ENCODE measurements at places on chromosomes 3 and 15.
A peak's percentile ranks its signal among the peaks of the same experiment; 100 is the strongest.

- DNase-seq, result no peak
Measured at GRCh38 chr15:60057554-60057953, 53.4 kb downstream of the FOXB1 start.

GRCh38 chr3:36893137-36893557 lies 51.7 kb downstream of the TRANK1 start:
- peak; percentile 84 for DNase-seq

- DNase-seq, result peak; percentile 90
Measured at GRCh38 chr3:151875759-151876158, 2.3 kb downstream of the SUCNR1 start.

GRCh38 chr15:66779331-66780009 lies 77.4 kb downstream of the SMAD6 start:
- no peak for DNase-seq

DNA sequence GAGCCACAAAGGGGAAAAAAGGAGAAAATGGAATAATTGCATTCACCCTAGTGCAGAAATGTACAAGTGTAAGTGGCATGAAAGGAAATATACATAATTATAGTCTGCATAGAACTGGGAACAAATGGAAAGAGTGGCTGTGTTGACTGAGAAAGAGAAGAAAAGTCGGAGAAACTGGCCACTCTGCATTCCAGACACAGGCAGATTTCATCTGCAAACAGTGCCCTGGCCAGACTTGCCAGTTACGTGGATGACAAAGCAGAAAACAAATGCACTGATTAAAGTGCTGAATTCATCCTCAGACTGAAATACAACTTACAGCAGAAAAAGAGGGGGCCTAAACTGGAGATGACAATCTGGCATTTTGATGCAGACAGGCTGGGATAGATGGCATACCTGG lies 129.8 kb downstream of the FGF12 start:
- DNase-seq, result no peak

- DNase-seq, result no peak
Measured at GRCh38 chr3:63400246-63400860, 122.2 kb downstream of the SYNPR start.

GRCh38 chr3:15585111-15585845 lies 16.1 kb downstream of the HACL1 start:
- DNase-seq, result no peak

DNA sequence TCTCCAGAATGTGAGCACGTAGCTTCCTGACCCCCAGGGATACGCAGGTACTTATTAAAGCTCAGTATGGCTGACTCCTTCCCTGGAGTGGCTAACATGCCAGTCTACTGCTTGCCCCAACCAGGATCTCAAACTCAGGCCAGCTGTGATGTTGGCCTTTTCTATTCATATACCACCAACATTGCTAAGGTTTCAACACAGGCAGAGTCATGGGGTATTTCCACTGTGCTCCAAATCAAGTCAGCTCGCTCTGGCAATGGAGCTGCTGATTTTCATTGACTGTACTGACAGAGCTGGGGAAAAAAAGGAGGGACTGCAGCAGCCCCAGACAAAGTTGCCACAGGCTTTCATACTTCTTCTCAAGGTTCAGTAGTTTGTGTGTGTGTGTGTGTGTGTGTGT lies 87.0 kb downstream of the CFAP20DC start:
- DNase-seq, result no peak

DNA sequence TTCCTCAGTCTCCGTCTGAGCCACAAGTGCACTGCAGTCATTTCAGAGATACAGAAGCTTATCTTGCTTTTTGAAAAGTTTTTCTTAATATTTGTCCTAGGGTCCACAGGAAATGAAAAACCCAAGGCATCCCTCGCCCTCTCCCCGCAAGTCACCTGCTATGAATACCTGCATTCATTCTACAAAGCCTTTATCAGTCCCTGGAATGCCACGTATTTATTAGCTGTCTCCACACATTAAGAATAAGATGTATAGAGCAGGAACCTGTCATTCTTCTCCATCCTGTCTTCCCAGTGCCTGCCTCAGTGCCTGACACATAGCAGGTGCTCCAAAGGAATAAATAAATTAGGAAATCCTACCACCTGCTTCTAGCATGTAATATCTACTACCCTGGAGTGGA lies 73.3 kb upstream of the ICE2 start:
- DNase-seq, result no peak

- DNase-seq, result no peak
Measured at GRCh38 chr3:110608566-110608965, 463.1 kb upstream of the NECTIN3 start.

DNA sequence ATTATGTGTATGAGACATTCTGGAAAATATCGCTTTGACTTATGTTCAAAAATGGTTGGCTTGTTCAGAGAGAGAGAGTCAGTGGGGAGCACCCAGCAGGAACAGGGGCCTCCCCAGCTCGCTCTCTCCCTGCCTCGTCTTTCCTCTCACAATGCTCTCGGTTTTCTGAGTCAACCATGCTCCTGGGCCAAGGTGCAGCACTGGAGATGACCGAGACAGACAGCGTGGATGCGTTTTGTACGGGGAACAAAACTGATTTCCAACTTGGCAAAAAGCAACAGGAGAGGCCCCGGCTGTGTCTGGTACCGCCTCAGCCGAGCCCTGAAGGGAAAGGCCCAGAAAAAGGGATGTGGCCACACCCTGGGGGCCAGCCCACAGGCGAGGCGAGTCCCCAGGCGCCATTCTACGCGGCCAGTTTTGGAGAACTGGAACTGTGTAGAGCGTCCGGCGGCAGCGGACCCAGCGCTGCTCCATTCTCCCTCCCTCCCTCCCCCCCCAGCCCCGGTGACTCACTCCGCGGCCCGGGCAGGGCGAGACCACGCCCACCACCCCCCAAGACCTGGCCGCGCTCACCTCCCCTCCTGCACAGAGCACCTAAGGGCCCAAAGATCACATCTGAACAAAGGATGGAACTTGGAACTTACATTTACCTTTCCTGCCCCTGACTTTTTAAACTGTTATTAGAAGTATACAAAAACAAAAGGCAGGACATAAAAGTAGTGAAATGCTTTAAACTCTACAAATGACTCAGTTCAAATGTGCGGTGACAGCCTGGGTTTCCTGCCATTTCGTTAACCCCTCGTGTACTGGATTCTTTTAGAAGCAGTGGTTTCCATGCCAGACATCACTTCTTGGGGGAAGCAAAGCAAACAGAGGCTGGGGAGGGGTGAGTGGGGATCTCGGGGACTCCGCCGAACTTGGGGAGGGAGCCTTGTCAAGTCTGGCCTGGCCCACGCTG lies 12.7 kb downstream of the ATP10A start:
- DNase-seq, result peak; percentile 82

DNA sequence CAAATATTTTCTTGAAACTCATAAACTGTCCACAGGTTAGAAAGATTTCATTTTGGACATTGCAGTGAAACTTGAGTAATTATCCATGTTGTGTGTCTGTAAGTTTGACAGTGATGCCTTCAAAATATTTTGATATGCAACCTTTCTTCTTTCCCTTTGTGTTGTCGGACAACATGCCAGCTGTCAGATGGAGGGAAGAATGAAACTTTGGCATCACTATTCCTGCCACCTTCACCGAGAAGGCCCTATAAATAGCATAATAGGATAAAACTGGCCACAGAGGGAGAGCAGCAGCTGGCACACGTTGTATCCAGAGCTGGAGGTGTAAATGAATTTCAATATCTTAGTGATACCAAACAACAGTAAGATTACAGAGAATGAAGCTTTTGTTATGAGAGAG lies 436.7 kb upstream of the CFAP20DC start:
- DNase-seq, result no peak

DNA sequence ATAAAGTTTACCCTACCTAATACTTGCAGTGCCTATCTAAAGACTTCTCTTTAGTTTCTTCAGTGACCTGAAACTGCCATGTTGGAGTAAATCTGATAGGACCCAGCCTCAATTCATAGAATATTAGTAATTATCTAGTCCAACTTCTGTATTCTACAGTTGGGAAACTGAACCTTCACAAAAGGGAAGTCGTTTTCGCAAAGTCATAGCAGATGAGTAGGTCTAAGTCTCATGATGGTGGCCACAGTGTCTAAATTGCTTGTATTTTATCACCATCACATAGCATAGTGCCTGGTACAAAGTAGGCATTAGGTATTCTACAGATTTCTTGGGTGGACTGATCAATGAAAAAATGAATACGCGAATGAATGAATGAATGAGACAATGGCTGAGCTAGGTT lies 8.4 kb downstream of the GMNC start:
- peak; percentile 73 for DNase-seq

DNA sequence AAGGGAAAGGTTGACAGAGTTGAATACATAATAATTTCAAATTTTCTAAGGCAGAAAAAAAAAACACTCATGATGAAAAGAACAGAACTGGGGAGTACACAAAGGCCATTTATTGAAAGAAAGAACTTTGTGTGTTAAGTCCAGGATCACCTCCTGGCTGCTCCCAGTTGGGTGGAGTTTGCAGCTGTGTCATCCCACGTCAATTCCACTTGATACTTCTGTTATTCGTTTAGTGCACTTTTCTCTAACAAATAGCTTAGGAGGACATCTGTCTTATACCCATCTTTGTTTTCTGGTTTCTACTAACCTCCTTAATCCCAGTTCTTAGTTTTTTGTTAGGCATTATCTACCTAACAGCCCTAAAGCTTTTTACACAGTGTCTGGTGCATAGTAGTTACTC lies 44.7 kb downstream of the SGO1 start:
- no peak for DNase-seq

DNA sequence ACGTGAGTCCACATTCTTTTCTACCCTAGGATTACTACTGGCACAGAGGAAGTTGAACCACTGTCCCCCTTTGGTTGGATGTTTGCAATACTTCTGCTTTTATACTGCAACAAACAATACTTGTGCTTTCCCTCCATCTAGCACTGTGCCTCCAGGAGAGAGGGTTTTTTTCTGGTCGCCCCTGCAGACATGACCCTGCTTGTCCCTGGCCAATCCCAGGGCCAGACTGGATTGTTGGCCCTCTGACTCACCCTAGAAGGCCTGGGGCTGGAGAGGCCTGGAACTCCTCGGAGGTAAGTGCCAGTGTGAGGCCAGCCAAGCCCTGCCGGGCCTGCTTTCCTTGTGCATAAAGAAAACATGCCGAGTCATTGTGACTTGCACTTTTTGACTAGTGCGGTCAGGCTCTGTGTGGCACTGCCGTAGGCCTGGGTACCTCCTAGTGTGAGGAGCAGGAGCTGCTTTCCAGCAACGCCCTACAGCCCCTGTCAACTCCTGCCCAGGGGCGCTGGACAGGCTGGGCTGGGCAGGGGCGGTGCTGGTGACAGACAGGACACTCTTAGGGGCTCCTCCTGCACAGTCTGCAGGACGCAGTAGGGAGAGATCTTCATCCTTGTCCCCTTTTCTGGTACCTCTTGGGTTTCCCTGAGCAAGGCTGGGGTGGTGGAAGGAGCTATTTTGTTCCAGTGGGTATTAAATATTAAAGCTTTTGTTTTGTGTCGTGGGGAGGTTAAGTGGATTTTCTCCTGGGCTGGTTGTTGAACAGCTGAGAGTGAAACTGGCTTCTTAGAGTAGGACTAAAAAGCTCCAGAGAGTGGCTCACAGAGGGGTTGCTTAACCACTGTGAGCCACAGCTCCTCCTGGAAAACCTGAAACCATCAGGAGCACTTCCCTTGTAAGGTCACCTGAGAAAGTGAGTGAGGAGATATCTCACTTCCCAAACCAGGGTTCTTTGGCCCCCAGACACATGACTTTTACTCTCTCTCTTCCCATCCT lies 14.4 kb upstream of the TKT start:
- DNase-seq, result peak; percentile 99

DNA sequence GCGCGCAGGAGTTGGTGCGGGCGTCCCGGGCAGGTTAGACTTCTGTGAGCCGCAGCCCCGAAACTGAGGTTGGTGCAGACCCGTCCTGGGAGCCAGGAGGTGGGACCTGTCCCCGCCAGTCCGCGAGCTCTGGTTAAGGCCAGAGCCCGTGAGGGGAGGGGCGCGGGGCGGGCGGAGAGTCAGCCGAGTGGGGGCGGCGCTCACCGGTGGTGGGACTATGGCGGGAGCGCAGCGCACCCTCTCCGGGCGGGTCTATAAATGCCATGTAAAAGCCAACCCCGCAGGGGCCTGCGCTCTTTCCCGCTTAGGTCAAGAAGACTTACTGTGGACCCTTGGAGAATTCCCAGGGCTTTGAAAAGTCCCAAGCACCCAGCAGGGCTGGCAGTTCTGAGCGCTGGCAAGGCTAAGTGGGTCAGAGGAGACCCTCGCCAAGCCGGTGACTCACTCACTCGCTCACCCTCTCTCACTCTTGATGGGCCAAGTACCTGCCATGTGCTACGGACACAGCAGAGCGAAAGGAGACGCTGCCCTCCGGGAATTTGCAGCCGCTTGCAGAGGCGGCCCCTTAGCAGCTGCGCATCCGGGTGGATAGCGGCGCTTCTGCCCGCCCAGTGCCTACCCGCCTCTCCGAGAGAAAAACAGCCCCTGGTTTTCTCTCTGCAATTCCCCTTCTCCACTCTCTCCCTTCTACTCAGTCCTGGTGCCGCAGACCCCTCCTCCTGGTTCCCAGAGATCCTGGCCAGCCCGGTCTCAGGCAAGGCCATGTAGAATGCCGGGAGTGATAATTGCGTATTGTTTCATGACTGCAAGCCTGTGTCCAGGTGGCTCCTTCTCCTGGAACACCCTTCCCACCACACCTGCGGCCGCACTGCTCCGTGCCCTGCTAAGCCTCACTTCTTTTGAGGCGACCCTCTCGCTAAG lies at the start of gene ALDH1L1:
Gene ALDH1L1 (minus strand): TSS at position 110 of the 921 bp plus-strand sequence. CDS start 19,607 bp downstream, outside the sequence.
- DNase-seq, result peak; percentile 21

- DNase-seq, result peak; percentile 73
Measured at GRCh38 chr15:90750186-90750585, 33.0 kb downstream of the BLM start.

DNA sequence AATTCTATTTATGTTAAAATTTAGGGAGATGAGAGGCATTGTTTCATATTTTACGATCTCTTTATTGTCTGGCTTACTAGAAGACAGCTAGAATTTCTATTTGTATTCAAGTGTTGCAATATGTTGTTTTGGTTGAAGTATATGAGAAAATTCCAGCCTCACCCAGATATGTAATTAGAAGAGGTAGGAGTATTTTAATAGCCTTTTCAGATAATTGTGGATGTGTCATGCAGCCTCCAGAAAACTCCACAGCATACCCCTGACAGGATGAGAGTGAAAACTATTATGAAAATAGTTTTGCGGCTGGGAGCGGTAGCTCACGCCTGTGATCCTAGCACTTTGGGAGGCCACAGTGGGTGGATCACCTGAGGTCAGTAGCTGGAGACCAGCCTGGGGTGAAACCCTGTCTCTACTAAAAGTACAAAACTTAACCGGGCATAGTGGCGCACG lies 21.5 kb upstream of the USP3 start:
- no peak for DNase-seq

DNA sequence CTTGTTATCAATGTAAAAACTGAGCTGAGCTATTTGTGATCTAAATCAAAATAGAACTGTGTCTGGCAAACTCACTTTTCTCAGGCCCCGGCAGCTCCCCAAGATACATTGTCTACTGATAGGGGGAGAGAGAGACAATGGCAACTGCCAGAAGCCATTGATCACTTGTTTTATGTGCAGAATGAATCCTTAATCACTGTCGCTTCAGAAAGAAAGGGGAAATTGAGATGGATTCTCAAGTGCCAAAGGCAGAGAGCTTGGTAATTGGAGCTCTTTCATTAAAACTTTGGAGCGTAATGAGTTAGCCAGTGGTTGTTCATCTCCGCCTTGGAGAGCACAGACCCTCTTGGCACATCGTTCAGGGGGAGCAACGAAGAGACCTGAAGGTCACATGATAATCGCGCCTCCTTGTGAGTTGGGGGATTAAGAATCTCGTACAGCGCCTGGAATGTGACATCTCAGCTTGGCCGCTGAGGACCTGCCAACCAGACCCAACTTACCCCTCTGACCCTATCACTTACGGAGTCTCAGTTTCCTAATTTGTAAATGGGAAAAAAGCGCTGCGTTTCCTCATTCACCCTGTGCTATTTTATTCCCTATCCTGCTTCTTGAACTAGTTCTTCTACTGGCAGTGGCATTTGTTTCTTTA lies 252.8 kb downstream of the VPS13C start:
- no peak for DNase-seq

GRCh38 chr3:16482770-16483531 lies 30.5 kb downstream of the RFTN1 start:
- peak; percentile 86 for DNase-seq
